ENCODE measurements at places on chromosomes 6 and 20.
A peak's percentile ranks its signal among the peaks of the same experiment; 100 is the strongest.

DNA sequence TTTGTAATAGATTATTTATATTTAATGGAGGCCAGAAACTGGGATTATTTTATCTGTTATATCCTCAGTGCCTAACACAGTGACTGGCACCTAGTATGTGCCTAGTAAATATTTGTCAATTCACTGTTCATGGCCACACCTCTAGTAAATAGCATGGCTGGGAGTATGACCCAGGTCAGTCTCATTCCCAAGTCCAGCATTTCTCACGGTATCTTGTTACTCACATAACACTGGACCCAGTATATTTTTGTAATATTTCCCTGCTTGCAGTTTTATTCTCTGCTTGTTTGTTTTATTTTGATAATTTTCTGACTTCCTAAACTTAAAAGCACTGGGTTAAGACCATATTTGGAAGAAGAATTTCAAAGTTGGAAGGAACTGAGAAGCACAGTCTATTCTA is 47.7 kb downstream of the CTNNBL1 start:
- DNase-seq: no peak

GRCh38 chr20:48815537-48815936 is 12.3 kb downstream of the PREX1 start:
- DNase-seq: no peak

GRCh38 chr6:159778131-159778530 is 11.3 kb downstream of the TCP1 start:
- no peak for DNase-seq

DNA sequence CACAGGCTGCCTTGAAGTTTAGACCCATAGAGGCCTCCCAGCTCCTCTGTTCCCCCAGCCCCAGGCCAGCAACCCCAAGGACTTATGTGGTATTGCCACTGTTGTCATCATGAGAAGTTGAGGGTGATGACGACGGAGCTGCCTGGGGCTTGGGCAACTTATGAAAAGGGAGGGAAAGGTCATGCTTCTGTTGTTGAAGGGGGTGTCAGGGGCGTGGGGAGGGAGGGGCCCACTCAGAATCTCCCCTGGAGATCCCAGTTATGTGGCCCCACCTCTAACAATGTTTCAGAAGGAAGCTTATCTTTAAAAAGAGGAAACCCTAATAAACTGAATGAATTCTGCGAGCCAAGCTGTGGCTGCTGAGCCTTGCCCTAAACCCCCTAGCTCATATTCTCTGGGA is 4.2 kb downstream of the ADTRP start:
- no peak for DNase-seq

DNA sequence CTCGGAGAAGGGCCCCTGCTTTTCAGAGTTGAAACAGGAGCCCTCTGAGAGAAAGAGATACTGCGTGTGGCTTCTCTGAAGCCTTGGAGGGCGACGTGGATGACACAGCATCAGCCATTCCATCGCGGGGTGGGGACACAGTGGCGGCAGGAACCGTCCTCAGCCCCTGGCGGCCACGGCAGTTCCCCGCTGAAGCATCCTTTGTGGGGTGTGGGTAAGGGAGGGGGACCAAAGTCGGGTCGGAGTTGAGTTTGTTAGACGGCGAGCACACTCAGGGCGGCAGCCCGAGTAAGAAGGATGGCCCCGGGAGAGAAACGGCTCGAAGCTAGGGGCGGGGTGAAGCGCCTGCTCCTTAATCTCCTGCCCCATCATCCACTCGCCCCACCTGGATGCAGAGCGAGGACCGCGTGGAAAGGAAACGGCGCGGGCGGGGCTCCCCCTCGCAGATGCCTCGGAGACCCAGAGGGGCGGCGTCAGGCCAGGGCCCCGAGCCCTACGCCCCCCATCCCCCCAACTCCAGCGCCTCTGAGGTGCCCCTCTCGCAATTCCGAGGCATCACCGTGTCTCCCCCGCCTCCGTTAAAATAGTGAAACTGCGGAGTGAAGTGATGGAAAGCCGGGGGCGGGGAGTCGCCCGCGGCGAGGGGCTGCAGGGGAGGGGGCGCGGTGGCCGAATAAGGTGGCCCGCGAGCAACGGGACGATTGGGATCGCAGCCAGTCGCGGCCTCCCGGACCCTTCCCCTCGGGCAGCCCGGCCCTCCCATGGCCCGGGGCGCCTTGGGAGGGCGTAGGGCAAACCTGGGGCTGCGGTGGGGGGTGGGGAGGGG is 796 bp upstream of the RREB1 start:
- DNase-seq: peak; percentile 77

DNA sequence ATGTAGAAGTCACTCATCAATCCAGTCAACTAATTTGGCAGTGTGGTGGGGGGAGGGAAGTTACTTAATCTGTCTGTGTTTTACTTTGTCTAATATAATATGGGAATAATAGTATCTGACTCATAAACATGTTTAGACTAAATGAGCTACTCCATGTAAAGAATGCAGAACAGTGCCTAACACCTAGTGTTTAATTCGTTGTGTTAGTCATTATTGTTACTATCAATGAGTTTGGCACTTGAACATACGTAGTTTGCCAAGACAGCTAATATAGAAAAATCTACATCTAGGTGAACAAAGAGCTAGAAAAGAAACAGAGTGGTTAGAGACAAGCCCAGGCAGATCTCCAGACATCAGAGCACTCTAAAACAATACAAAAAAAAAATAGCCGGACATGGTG is 49.1 kb downstream of the IRAK1BP1 start:
- DNase-seq: no peak

DNA sequence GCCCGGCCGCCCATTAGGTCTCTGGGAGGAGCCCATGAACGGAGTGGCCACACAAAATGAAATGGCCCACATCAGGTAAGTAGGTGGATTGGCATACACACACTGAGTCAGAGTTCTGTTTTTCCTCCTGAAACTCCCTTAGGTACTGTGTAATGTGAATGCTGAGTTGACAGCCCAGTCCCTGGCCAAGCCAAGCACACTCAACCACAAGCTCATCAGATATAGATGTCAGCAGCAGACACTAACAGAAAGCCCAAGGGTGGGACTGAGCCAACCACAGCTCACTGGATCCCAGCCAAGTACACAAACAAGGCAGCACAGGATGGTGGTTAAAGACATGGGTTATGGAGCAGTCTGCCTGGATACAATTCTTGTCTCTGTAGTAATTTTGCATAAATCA is 403.4 kb downstream of the GJA1 start:
- no peak for DNase-seq

Measured in D341Med (cell line).